ENCODE measurements at places on chromosomes 4 and X. TPM values are rescaled to one million over a fixed set of nuclear protein-coding genes. Genes with fewer than 3 reads are reported as not detected.

The CXCL5 gene
- 20.4 TPM for total RNA-seq

The ABLIM2 gene
- total RNA-seq: 0.11 TPM

The GLRA2 gene
- total RNA-seq: not detected

The SMIM14 gene
- 14.1 TPM for total RNA-seq

The INTS6L gene
- total RNA-seq: 3.2 TPM

The XAGE2 gene
- total RNA-seq: not detected

The AP1S2 gene
- total RNA-seq: 15.4 TPM

The GABRB1 gene
- not detected for total RNA-seq

The BTK gene
- total RNA-seq: not detected

The LRAT gene
- 2.4 TPM for total RNA-seq

The CTAG2 gene
- not detected for total RNA-seq
